Activated gamma-delta T cell treated with anti-CD3 and anti-CD28 coated beads, Interleukin-2, amount 50 U/mL, for 16 hours (primary cell): ENCODE measurements at places on chromosomes 12 and 14.

DNA sequence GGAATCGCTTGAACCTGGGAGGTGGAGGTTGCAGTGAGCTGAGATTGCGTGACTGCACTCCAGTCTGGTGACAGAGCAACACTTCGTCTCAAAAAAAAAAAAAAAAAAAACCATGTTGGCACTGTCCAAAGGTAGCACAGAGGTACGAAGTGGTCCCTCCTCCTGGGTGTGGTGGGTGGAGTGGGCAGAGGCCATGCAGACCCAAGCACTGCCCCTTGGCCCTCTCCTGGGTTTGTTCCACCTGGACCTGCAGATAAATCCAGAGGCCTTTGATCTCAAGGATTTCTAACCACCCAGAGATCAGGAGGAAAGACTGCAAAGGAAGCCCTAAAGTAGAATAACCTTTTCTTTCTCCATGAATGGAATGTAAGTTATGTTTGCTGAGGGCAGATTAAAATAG lies 8.7 kb upstream of the GALNT6 start:
- DNase-seq = no peak

GRCh38 chr12:91965781-91966180 lies 179.9 kb downstream of the BTG1 start:
- no peak for DNase-seq

DNA sequence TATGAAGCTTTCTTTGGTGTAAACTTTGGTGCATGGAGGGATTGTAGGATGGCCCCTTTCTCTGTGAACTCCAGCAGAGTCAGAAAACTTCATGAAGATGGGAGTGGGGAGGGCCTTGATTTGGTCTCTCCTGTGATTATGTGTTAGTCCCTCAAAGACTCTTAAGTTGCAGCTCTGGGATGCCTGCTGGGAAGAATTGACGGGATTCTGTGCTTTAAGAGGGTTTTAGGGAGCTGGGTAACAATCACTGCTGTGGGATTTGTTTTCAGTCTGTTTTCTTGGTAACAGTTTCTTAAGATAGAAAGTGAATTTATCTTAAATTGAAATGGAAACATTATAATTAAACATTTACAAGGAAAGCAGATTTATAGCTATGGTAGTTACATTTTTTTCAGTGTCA lies 378.1 kb downstream of the AACS start:
- DNase-seq = no peak

- no peak for DNase-seq
Measured at GRCh38 chr12:38159591-38160317, 156.8 kb upstream of the ALG10B start.

GRCh38 chr14:69323266-69323998 lies 63.5 kb downstream of the GALNT16 start:
- DNase-seq = no peak

- no peak for DNase-seq
Measured at GRCh38 chr12:91637789-91638624, 455.4 kb upstream of the DCN start.

DNA sequence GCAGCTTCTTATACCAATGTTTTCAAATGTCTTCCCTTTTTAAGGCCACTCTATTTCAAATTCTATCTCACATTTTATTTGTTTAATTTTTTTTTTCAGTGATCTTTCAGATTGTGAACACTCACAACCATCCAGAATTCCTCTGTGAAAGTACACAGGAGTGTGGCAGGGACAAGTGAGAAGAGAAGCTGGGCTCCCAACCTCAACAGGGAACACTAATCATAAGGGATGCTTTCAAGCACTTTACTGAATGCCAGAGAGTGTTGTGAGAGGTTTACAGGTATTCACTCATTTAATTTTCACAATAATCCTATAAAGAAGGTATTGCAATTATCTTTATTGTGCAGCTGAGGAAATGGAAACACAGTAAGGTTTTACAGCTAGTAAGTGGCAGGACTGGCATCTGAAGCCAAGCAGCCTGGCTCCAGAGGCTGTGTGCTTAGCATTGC lies 60.1 kb upstream of the PYGL start:
- DNase-seq = no peak

DNA sequence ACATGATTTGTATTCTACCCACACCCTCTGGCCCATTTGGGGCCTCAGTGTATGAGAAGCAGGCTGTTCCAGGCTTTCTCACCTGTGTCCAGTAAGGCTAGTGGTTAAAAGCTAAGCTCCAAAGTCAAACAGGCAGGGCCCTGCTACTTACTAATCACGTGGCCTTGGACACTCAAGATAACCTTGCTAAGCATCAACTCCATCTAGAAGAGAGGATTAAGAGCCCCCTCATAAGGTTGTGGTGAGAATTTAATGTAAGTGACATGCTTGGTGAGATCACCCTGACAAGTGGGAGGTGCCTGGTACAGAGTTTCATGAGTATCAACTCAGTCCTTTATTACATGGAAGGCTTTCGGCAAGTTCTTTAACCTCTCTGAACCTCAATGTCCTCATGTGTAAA lies 17.8 kb downstream of the ACSM4 start:
- no peak for DNase-seq

DNA sequence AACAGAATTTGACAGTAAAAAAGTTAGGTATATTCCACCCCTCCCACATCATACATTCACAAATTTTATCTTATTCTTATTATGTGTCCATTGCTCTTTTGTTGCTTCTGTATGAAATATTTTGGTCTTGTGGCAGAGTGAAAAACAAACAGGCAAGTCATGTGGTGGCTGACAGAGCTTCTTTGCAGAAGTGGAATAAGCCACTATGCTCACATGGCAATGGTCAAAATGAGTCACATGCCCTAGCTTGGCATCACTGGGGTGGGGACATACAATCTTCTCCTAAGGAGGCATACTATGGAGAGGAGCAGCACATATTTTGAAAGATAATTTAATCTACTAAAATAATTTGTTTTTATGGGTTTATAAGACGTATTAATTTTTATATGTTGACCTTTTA lies 27.7 kb upstream of the CMA1 start:
- no peak for DNase-seq

GRCh38 chr12:16189849-16190248 lies 87.6 kb downstream of the SLC15A5 start:
- no peak for DNase-seq

DNA sequence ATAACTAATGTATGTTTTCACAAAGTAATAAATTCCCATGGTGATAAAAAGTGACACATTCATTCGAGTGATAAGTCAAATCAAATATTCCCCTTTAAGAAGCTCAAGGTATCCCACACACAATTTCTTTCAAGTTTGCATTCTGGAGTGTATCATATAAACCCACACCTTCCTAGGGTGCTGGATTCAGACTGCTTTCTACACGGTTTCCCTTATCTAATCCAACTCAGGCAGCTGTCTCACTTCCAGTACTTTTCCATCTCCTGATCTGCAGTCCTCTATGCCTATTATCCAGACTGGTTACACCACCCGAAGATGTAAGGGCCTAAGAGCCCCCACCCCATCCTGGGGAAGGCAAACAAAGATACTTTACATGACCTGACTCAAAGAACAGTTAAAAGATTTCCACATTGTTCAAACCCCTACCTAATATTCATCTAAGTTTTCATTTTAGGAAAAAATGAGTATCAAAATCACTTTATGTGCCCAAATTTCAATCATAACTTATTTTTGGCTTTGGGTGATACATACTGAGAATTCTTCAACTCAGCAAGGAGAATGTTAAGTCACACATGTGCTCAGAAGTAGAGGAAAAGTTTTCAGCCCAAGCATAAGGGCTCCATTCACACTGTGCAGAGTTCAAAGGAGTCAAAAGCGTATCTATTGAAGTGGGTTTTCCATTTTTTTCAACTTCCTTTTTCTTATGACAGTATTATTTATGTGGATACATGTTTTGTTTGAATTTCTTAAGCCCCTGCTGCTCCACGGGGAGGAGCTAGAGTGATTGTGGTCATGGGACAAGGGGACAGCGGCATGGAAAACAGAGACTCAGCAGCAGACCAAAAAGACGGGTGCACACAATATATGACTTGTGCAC lies 41.8 kb downstream of the CORO1C start:
- DNase-seq = no peak

- DNase-seq = no peak
Measured at GRCh38 chr12:112164011-112164660, 38.8 kb downstream of the TRAFD1 start.

- no peak for DNase-seq
Measured at GRCh38 chr14:96166461-96167223, 38.0 kb upstream of the BDKRB2 start.
